ENCODE measurements at places on chromosomes 6 and 20.

DNA sequence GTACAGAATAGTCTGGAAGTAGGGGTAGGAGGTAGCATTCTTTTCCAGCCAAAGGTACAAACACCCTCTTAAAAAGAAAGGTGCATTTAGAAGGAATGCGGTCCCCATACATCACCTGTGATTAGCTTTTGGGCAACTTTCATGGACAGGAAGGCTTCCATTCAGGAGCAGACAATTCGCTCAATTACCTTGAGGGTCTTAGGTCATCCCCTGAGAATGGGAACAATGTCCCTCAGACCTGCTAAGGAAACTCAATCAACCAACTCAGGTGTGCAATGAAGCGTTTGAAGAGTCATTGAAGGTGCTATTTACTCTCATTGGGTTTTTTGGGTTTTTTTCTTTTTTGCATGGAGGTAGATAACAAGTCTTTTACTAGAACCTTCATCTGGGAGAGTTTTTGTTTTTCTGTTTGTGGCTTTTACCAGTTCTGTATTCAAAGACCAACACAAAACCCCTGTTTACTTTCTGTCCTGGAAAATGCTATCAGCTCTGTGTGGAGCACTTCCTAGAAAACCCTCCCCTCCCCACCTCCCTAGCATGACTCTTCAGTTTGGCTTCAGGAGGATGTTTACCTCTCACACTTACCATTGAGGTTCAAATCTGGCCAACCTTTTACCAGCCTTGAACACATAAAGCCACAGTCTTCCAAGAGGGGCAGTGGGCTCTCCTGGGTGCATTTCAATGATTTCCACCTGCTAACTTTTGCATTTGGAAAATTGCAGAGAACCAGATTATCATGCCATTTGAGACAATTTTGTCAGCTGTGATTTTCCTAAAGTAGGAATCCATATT, 271.2 kb upstream of the PRDM1 start:
- DNase-seq, result no peak

- no peak for DNase-seq
Observed at GRCh38 chr6:35076997-35077712, 64.0 kb downstream of the TCP11 start.

- DNase-seq, result peak; percentile 8
Observed at GRCh38 chr6:41970436-41970846, 28.8 kb upstream of the CCND3 start.

DNA sequence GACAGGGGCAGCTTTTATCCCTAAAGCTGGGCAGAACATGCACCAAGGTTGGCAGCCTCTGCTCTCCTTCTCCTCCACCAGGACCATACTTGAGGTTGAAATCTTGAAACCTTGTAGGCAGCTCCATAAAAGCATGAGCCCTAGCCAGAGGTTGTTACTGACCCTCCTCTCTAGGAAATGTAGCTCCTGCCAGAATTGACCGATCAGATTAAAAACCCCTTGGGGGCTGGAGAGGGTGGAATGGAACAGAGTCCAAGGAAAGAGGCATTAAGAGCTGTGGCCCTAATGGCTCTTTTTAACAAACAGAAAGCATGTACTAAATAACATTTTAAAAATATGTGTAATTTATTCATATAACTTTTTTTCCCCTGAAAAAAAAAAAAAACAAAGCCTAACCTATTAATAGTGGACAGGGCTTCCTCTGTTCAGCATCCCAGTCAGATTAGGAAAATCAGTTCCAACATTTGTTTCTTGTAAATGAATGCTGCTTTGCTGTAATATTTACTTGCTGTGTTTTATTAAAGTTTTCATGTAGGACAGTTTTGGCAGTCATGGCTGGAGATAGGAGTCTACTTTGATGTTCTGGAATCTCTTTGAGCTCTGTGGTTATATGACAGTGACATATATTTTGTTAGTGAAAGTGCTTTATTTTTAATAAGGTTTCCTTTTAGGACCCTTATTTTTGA, 41.3 kb downstream of the MTHFD1L start:
- DNase-seq, result no peak

GRCh38 chr6:30450909-30451841, 38.1 kb upstream of the HLA-E start:
- peak; percentile 37 for DNase-seq

DNA sequence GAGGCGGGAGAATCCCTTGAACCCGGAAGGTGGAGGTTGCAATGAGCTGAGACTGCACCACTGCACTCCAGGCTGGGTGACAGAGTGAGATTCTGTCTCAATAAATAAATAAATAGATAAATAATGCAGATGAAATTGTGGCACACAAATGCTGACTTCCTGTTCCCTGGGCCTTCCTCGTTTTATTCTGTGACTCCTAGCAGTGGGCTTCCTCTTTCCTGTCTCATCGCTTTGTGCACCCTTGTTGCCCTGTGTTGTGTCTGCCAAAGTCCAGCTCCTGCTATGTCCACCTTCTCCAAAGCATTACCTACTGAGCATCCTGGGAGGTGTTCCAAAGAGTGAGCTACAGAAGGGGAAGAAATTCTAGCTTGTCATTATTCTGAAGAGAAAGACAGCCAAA, 100.2 kb upstream of the TIAM2 start:
- no peak for DNase-seq

- DNase-seq, result no peak
Observed at GRCh38 chr6:11386726-11387125, 150.8 kb upstream of the TMEM170B start.

GRCh38 chr20:11047559-11047958, 373.8 kb upstream of the JAG1 start:
- no peak for DNase-seq

GRCh38 chr6:118776607-118777549, 117.1 kb upstream of the ASF1A start:
- DNase-seq, result no peak

DNA sequence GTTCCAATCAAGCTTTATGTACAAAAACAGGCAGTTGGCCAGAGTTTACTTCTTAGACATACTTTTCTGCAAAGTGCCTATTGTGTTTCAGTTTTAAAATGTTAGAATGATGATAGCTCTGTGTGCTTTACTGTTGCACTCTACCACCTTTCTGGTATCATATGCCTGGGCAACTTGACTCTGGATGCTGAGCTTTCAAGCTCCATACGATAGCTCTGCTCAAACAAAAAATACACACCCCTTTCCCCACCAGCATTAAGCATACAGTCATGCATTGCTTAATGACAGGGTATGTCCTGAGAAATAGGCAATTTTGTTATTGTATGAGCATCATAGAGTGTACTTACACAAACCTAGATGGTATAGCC, 123.1 kb downstream of the RCAN2 start:
- no peak for DNase-seq

DNA sequence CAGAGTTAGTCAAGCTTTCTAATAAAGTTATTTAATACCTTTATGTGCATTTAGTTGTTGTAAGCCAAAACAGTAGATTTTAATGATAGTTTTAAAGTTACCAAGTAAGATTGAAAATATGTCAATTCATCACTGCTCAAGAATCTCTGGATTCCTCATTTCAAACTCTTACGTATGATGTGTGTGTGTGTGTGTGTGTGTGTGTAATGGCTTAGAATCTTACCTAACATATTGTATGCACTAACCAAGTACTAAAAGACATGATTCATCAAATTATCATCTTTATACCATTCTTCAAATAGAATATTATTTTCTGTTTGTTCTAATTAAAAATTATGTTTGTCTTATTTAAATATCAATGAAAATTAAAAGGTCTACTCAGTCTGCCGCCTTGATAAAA, 41.5 kb upstream of the ZNF337 start:
- no peak for DNase-seq

DNA sequence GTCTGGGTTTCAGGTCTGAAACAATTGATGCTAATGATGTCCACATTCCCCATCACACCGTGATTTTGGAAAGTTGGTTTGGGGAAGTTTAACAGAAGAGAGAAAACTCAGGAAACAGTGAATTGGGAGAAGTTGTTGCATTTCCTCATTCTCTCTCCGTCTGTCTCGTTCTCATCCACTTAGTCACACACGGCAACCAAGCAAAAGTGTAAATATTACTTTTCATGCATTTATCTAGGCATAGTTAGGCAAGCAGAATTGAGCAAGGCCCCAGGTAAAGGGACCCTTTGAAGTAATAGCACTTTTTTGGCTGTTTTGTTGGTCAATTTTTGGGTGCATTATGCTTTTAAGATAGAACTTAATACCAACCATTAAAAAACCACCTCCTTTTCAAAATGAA, 137.0 kb upstream of the SULF2 start:
- no peak for DNase-seq

DNA sequence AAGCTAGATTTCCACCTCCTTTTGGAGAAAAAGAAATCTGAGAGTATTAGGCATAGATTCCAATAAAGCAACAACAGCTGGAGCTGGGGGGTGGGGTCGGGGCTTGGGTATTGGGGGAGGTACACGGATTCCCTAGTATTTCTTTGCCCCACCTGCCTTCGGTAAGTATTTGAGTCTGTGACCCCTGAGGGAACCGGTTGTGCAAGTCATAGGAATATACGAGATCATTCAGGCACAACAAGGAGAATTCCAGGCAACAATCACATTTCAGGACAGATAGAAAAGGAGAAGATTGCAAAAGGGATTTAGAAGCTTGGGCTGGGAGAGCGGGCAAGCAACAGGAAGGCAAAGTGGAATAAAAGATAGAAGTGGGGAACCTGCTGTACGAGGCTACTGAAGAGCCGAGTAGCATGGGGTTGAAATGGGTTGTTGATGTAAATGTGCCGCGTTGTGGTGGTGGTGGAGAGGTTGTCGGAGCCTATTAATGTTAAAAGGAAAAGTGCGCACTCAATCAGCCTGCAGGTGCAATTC, 148.9 kb downstream of the BCAS1 start:
- DNase-seq, result no peak

- DNase-seq, result no peak
Observed at GRCh38 chr20:50130995-50131394, 18.0 kb upstream of the UBE2V1 start.

GRCh38 chr20:46713957-46714834, 4.7 kb downstream of the SLC2A10 start:
- DNase-seq, result no peak

DNA sequence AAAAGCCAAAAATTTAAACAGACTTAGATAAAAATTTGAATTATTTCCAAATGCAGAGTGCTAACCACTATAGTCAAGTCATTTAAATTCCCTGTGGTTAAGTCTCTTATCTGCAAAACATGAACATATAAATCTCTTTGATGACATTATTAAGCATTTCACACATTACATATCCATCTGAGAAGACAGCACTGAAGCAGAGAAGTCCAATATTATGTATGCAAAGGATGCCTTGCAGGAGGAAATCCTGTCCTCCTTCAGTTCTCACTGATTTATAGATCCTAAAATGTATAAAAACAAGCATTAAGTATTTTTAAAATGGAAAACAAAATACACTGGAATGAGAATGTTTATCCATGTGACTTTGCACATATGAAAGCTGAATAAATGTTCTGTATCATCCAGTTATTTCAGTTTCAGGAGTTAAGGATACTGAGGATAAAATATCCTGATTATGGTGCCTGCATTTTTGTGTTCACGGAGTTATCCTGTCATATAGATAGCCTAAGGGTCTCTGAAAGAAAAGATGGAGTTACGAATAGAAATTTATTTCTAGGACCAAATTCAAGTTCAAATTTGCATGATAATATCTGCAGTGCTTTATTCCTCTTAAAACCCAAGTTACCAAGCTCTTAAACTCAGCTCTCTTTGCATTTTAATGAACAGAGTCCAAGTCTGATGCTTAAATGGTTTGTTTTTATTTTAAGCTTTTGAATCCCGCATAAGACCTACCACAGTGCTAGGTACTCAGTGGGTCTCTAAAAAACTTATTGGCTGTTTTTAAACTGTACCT, 145.4 kb downstream of the PRKN start:
- DNase-seq, result no peak

DNA sequence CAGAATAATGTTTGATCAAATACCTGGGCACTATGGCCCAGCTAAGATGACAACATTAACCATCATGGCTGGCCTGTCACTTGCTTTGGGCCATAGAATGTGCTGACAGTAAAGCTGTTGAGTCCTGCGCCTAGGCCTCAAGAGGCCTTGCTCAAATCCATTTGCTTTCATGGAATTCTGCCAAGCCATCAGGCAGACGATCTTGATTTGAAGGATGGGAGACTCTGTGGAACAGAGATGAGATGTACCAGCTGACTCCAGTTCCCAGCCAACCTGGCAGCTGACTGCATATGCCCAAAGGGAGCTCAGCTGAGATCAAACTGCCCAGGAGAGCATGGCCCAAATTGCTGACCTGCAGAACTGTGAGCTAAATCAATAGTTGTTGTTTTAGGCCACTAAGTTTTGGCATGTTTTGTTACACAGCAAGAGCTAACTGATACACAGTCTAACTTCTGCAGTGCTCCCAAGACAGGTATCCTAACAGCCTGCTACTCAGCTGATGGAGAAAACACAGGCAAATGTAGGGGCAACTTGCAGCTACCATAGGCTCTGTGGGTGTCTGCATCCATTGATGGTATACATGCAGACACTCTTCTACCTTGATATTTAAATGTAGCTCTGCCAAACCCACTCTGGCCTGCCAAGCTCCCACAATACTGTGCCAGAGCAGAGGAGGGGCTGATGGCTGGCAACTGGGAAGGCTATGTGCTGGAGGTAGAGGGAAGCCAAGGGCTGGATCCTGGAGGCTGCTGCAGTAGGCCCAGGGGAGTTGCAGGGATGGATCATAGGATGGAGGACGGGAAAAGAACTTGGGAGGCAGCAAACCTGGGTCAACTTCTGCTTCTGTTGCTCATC, 55.2 kb upstream of the RNF24 start:
- DNase-seq, result no peak

- no peak for DNase-seq
Observed at GRCh38 chr20:41171736-41172295, 34.5 kb downstream of the PLCG1 start.

DNA sequence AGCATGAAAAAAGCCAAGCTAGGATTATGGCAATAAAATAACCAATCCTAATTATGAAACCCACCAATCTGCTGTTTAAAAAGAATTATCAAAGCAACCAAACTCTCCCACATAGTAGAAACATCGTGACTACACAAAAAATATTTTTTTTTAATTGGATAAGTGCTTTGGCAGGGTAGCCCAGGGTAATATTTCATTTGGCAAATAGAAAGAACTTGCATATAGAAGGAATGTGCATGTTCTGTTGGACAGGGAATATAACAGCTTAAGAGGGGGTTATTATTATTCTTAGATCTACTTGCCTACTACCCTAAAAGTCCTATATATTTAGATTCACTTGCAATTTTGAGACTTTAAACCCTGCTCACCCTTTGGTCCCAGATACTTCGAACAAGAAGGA, 972 bp downstream of the GSTA3 start:
- DNase-seq, result no peak

DNA sequence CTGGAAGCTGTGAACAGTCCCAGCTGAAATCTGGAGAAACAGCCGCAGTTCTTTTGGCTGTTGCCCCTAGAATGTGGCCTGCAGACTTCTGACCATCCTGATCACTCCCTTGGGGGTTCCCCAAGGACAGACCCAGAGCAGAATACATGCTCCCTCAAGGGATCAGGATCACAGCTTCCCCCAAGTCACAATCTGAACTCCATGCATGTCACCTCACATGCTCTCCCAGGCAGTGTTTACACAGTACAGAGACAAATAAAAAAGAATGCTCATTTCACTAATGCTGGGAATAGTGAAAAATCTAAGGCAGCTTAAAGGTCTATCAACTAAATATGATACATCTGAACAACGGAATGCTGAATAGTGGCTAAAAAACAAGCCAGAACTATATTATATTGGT, 20.5 kb downstream of the SPAG4 start:
- DNase-seq, result no peak

GRCh38 chr6:159908979-159909378, 18.2 kb downstream of the MAS1 start:
- no peak for DNase-seq

- no peak for DNase-seq
Observed at GRCh38 chr20:32661820-32662528, 11.8 kb downstream of the C20orf203 start.

GRCh38 chr6:169098116-169098515, 155.5 kb downstream of the THBS2 start:
- DNase-seq, result no peak
